ENCODE measurements at places on chromosomes 5 and 9.
A peak's percentile ranks its signal among the peaks of the same experiment; 100 is the strongest.

DNA sequence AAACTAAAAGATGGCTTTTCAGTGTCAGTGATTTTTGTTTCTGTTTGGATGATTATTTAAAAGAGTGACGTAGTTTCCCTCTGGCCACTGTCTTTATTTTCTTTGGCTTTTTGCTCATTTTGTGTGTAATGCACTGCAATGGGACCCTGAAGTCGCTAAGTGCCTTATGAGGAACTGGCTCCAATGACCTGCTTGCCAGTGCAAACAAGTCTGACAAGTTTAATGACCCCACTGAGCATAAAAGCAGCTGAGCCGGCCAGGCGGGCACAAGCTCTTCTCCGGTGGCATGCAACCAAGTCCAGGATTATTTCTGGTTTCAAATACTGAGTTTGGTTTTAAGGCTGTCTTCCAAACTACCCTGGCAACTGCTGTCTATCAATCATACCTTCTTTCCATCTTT is 15.6 kb upstream of the GNA14 start:
- DNase-seq: no peak

- DNase-seq: no peak
Observed at GRCh38 chr5:96864922-96865530, 11.3 kb upstream of the ERAP2 start.

DNA sequence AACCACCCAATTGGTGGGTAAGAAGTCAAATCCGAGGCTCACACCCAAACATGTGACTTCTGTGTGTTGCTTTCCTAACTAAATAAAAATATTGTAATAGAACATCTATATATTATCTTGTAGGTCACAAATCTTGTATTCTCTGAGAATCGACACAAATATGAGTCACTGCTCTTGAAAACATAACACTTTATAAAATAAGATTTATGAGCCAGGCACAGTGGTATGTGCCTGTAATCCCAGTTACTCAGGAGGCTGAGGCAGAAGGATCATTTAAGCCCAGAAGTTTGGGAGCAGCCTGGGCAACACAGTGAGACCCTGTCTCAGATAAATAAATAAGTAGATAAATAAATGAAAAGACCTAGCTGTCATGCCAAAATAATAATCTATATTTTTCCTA is 624.1 kb downstream of the ANXA1 start:
- no peak for DNase-seq

- peak; percentile 46 for DNase-seq
Observed at GRCh38 chr9:131366761-131367401, 27.0 kb upstream of the PRRC2B start.

DNA sequence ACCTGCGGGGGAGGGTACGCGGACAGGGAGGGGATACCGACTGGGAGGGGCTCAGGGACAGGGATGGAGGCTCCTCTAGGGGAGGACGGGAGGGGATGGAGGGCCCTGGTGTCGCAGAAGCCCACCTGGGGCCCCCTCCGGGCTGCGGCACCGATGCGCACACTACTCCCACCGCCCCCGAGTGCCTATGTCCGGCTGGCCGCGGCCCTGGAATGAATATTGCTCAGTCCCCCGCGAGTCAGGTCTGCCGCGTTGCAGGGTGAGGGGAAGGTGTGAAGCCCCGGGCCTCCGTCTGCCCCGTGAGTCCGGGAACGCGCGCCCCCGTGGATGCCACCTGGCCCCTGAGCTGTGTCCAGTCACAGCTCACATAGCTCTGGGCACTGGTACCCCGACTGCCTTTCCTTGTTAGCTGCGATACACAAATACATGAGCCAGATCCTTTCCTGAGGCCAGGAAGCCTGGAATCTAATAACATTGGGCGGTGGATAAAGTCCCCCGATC is 44.5 kb upstream of the PRSS3 start:
- DNase-seq: no peak

DNA sequence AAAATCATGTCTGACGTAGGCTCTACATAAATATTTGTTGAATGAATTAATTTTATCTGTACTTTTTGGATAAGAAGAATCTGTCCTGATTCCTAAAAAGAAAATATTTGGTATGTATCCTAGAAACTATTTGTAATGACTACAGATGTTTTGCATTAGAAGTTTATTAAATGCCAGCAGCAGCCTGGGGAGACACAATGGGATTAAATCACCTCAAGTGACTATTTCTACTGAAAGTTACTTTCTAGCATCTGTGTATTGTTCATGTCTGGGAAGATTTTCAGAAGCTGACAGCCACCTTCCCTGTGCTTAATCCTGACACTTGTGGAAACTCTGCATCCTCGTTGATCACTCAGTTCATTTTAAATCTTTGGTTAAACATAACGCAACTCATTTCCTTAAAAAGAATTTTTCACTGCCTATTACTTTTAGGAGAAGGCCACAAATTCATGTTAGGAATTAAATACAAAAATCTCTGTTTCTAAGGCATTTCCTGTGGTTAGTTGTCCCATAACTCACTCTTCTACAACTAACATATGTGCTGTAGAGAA is 209.3 kb upstream of the PPP1R2B start:
- peak; percentile 36 for DNase-seq

DNA sequence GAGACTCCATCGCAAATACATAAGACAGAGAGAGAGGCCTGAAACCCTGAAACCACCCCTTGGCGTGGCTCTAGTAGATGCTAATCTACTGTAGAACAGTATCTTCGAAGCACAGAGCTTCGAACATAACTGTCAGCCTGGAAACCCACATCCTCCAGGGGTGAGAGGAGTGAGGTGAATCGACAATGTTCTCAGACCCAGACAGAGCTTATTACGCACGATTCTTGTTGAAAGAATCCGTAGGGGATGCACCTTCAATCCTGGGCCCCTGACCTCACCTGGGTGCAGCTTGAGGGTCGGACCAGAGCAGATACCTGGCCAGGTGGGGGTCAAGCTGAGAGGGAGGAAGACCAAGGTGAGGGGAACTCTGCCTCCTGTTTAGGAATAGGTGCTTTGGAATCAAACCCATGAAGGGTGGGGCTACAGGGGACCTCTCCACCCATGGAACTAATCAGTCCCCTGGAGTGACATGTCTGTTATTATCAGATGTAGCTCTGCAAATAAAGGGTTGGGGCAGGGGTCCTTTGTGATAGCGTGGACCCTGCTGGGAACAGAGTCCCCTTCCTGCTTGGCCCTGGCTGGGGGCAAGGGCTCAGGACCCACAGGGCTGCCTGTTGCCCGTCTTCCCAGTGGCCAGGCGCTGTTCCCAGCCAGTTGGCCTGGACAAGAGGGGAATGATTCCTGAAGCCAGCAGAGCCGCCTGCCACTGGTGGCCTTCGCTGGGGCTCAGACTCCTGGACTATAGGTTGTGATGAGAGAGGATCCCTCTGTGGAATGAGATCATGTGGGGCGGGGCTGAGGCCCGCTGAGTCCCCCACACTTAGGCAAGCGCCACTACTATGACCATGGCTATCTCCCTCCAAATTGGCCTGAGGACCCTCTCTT is 41.2 kb downstream of the DBH start:
- DNase-seq: no peak

All from left kidney (tissue), 8 donors.